Activated CD4-positive, alpha-beta T cell treated with anti-CD3 and anti-CD28 coated beads for 48 hours (primary cell): ENCODE measurements at places on chromosomes 7 and 10.

GRCh38 chr7:106863274-106863997 lies 1.6 kb upstream of the PIK3CG start:
- DNase-seq: no peak

- DNase-seq: no peak
These were observed 491.3 kb upstream of the MKI67 start for GRCh38 chr10:128617532-128617931.

DNA sequence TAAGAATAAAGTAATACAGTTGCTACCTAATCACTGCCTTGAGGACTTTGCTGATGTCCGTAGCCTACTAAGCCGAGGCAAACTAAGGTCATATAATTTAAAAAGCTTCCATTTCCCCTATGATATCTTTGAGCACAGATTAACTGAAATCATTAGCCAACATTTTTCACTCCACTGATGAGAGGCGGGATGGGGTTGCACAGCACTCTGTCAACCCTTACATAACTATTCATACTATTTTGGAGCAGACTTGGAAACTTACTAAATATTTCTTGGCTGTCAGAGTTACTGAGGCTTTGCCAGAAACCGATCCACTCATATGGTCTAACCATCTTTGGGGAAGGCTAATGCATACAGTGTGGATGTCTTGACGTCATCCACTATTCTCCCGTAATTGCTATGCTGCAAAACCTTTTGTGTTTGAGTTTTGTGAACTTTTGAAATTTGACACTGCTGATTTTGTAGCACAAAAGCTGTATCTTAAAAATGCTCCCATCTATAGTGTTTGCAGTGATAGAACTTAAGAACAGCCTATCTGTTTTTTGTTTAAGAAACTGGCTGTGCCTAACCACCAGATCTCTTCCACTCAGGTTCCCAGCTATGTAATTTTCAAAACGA lies 248.7 kb downstream of the TSPAN12 start:
- DNase-seq: no peak

GRCh38 chr10:35752469-35753461 lies 110.7 kb upstream of the FZD8 start:
- no peak for DNase-seq

- no peak for DNase-seq
These were observed 527.6 kb downstream of the PHTF2 start for GRCh38 chr7:78326189-78326588.

GRCh38 chr10:105875050-105875449 lies 1234.0 kb downstream of the SORCS3 start:
- DNase-seq: no peak

DNA sequence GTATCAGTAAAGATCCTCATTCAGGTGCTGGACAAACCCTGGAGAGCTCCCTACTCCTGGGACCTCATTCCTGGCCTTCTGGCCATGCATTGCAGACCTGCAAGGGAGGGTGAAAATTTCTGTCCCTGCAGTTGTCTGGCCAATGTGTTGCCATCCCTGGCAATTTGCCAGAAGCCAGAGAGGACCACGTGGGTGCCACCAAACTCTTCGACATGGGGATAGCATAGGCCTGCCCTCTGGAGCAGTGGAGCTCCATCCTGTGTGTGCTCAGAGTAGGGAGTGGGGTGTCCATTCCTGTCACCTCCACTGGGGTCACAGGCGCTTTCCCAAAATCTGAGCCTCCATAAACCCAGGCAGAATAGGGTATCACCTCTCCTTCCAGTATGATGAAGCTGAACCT lies 31.2 kb downstream of the DMBT1 start:
- DNase-seq: no peak

GRCh38 chr7:826230-826917 lies 5.9 kb upstream of the SUN1 start:
- no peak for DNase-seq

- DNase-seq: peak; percentile 44
These were observed 83.2 kb downstream of the GATA3 start for GRCh38 chr10:8137726-8138125.

- peak; percentile 12 for DNase-seq
These were observed 43.4 kb downstream of the PPIF start for GRCh38 chr10:79390551-79391229.

DNA sequence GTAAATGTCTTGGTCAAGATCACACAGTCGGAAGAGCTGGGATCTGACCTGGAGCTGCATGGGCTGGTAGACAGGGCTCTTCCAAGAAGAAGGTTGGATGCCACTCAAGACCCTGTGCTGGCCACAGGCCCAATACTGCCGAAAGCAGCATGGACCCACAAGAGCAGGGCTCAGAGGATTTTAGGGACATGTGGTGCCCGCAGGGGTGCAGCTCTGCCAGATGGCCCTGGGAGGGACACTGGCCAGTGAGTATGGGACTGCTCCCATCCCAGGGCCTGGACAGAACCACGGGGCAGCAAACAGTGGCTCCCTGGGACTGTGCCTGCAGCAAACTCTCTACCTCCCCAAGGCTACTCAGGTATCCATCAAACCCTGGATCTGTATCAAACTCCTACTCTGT lies 12.4 kb downstream of the MAT1A start:
- DNase-seq: no peak

DNA sequence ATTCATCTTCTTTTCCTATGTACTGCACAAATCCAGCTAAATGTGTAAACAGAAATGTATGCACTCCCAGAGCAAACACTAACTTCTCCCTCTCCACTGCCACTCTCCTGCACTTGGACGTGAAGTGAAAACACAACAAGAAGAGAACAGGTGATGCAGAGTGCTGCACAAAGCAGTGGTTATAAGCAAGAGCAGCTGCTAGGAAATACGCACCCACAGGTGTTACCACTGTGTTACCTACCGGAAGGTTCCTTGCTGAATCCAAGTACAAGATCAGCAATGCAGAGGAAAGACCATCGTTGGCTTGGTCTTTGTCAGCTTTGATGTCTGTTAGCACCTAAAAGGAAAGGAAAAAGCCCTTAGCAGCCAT lies 54.6 kb upstream of the NCAPG2 start:
- no peak for DNase-seq

DNA sequence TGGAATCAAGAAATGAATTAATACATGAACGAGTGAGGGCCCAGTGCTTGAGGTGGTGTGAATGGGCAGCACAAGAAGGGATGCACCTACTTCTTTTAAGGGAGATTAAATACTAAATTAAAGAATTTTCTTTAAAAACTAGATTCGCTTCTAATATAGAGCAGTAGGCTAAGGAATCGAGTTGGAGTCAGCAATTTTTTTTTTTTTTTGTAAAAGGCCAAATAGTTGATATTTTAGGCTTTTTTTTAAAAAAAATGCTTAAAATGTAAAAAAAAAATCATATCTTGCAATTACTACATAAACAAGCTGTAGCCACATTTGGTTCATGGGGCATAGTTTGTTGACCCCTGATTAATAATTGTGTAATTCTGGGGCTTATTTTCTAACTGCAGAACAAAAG lies 31.9 kb downstream of the A1CF start:
- DNase-seq: no peak

GRCh38 chr7:92425311-92425947 lies 21.9 kb upstream of the GATAD1 start:
- no peak for DNase-seq

DNA sequence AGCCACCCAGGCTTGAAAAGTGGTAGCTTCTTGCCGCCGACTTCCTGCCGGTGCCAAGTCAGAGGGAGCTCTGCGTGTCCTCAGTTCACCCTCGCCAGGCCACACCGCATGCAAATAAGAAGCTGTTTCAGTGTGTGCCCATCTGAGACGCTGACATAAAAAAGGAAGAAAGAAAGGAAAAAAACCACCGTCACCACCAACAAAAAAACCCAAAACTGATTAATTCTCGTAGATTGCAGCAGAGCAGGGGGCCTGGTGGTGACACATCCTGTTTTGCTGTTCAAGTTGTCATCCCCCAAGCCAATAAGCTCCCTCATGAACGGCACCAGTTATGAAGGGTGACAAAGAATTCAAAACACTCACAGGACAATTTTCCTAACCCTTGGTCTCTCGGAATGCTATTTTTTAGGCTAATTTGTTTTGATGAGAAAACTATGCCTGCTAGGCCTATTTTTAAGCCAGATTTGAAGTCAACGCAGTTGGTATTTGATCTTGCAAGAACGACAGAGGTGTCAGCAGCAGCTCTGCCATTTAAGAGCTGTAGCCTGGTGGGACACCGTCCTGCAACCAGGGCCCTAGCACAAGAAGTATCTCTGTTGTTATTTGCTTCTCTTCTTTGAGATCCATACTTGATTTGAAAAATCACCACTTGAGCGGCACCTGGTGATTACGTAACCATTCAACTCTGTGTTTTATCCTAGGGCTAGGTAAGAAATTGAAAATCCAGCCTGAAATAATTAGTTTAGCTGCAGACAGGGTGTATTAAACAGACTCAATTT lies 145.6 kb downstream of the PFKFB3 start:
- peak; percentile 89 for DNase-seq

- peak; percentile 46 for DNase-seq
These were observed at the start of gene FLNC for GRCh38 chr7:128830231-128831177. Gene FLNC, plus strand, starts transcription at chr7:128830406. Its CDS starts 232 bp downstream, at chr7:128830638.

GRCh38 chr7:156220078-156220605 lies 407.9 kb upstream of the SHH start:
- no peak for DNase-seq

DNA sequence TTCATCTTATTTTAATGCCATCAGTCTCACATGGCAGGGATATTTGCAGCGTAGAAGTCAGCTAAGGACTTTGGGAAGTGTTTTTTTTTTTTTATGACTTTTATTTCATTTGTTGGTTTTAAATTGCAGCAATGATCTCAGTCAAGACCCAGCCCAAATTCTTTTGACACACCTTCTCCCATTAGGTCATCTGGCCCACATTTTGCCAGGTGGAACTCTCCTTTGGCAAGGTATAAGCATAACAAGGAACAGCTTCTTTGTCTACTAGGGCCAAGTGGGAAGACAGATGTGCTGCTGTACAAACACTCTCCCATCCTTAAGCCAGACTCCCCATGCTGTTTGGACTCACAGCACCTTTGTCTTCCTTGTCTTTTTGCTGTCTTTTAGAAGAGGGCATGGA lies 41.8 kb downstream of the PLEKHA8 start:
- no peak for DNase-seq

GRCh38 chr10:78784546-78784945 lies 284.2 kb upstream of the ZMIZ1 start:
- DNase-seq: no peak

DNA sequence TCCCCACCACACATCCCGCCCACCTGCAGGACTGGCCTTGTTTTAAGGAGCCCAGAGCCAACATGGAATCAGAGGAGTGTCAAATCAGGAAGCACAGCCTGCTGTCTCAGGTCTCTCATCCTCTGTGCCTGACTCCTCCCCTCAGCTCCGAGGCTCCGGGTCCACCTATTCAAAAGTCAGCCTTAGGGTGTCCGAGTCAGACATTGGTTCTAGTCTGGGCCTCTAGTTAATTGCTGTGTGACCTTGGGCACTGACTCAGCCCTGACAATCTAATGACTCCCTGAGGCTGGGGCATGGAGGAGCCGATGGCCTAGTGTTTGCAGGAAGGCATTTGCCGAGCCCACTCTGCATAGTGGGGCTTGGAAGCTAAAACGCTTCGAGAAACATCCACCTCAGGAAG lies 223.1 kb upstream of the PPP2R2D start:
- no peak for DNase-seq

DNA sequence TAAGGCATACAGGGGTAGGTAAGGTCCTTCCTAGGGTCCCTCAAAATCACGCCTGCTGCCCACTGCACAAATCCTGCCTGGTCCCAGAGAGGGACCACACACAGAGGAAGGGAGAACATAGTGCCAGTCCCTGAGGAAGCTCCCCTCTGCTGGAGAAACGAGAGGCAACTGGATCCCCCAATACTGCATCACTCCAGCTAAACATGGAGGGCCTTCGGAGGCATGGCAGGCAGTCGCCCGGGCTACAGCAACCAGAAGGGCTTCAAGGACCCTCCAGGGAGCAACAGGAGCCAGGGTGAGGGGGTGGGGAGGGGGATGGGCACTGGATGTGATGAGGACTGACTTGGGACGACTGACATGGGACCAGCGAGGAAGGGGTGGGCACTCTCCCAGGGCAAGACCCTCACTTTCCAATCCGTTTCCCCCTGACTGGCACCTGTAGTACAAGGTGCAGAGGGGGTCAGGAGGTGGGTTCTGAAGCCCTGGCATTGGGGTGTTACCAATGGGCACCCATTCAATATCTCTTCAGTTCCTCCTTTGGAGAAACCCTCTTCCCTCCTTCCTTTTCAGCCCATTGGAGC lies 21.7 kb downstream of the DDIT4 start:
- DNase-seq: no peak

DNA sequence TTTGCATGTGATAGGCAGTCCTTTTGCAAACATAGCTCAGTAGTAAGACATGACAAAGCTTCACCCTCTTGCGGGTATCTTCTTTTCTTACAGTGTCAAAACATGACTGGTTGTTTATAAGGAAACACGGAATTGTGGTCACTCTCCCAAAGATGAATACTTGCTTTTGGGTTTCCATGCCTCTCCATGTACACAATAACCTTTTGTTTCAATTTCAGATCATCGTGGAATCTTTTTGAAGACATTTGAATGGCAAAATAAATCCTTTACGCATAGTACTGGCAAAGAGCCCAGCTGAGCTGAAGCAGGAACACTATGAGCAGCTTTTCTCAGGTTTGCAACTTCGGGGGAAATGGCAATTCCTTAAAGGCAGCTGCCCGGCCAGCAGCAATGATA lies 156.8 kb upstream of the FRMD4A start:
- DNase-seq: no peak

DNA sequence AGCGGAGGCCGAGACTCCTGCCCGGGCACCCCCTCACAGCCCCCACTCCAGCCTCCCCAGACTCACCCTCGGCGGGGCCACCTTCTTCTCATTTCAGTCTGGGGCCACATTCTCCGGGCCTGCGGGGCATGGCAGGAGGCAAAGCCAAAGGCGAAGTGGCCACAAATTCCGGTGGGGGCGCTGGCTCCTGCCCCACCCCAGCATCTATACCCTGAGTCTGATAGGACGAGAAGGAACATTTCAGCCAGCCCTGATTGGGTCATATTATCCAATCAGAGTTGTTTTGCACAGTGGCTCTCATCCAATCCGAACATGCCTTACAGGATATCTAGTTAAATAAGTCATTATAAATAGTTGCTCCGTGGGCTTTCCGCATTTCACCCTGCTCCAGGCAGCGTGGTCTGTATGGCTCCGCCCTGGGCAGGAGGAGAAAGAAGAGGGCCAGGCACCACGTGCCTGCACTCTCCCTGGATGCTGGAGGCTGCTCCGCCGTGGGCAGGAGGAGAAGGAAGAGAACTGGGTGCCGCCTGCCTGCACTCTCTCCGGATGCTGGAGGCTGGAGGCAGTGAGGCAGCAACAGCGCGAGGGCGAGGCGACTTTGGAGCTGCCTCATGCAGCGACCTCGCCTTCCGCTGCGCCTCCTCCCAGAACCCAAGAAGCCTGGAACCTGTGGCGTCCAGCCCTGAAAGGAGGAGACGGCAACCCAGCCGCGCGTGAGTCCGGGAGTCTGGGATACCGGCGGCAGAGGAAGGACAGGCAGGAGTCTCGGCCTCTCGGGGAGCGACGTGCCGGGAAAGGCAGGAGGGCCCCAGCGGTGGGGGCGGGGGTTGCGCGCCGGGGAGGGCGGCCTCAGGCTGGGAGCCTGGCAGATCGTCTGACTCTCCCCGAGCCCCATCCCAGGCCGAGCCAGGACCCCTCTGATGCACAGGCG lies 162.9 kb downstream of the ZNF33B start:
- no peak for DNase-seq

- DNase-seq: no peak
These were observed 178.2 kb upstream of the KLF6 start for GRCh38 chr10:3963191-3963673.
